ENCODE measurements at places on chromosomes 12 and 14.

DNA sequence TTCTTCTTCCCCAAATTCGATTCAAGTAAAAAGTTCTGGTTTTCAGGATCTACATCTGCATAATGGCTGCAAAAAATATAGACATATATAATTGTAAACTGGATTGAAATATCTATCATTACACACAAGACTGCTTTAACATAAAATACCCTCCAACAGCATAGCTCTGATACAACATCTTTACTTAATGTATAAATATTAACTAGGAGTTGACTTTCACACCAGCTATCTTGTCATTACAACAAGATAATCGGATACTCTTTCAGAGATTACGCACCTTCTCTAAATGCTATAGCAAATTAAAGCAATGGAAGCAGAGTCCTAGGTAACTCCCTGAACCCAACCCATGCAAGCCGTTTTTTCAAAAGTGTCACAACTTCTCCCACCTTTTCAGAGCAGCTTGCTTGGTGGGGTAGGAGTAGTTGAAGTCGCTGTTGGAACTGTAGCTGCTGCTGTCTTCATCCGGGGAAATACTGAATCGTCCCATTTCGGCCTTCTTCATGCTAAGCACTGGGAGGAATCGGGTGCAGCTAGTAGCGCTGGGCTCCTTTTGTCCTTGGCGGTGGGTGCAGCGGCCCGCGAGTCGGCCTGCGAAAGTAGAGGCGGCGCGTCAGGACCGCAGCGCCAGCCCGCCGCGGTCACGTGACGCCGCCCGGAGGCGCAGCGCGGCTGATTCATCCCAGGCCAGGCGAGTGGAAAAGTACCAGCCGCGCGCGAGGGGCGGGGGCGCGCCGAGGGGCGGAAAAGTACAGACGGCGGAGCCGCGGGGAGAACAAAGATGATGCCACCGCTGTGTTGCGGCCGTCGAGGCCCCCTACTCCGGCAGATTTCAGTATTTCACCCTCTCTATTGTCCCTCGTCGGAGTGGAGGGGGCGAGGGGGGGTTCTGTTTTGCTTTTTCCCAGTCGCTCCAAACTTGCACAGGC lies 1.5 kb downstream of the SLC38A2 start:
- DNase-seq: peak; percentile 80

DNA sequence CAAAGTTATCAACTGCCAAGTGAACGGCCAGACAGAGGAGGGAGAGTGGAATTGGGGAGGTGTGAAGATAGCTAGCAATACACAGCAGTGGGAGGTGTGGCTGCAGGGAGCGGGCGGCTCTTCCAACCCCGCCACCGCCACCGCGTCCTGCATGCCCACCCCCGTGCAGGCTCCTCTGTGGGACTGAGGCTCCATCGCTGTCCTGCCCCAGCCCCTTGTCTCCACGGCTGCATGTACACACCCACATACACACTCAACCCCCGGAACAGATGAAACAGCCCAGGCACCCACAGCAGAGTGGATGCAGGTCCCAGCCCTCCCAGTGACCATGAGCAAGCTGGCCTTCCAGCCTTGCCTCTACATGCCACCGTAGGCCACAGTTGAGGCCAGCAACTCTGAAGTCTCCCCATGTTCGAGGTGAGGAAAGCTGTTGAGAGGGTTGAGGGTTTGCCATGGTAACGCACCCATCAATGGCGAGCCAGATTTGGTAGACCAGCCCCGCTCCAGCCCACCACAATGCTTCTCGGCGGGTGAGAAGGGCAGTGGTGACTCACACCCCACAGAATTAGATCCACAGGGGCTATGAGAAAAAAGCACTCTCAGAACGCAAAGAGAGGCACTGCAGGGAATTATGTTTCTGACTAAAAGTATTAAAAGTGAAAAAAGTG lies 39.3 kb downstream of the PITPNM2 start:
- no peak for DNase-seq

DNA sequence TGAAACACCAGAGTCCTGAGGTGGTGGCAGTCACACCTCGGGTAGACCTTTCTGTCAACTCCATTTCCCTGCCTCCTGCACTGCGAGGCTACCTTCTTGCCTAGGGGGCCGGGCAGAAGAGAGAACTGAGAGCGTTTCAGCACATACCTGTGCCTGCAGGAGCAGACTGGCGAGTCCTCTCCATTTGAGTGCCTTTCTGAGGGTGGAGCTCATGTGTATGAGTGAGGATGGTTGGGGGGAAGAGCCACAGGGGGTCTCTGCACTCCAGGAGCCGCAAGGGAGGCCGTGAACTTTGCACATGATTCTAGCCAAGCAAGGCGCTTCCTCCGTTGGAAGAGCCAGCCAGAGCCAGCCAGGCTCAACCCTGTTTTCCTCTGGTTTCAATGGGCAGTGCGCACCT lies 31.0 kb upstream of the CCND2 start:
- no peak for DNase-seq

GRCh38 chr14:50099335-50099734 lies 17.0 kb downstream of the VCPKMT start:
- no peak for DNase-seq

GRCh38 chr14:54771411-54772027 lies 131.1 kb downstream of the GCH1 start:
- DNase-seq: no peak

- no peak for DNase-seq
These were observed 148.0 kb upstream of the PWP1 start for GRCh38 chr12:107537464-107538119.

DNA sequence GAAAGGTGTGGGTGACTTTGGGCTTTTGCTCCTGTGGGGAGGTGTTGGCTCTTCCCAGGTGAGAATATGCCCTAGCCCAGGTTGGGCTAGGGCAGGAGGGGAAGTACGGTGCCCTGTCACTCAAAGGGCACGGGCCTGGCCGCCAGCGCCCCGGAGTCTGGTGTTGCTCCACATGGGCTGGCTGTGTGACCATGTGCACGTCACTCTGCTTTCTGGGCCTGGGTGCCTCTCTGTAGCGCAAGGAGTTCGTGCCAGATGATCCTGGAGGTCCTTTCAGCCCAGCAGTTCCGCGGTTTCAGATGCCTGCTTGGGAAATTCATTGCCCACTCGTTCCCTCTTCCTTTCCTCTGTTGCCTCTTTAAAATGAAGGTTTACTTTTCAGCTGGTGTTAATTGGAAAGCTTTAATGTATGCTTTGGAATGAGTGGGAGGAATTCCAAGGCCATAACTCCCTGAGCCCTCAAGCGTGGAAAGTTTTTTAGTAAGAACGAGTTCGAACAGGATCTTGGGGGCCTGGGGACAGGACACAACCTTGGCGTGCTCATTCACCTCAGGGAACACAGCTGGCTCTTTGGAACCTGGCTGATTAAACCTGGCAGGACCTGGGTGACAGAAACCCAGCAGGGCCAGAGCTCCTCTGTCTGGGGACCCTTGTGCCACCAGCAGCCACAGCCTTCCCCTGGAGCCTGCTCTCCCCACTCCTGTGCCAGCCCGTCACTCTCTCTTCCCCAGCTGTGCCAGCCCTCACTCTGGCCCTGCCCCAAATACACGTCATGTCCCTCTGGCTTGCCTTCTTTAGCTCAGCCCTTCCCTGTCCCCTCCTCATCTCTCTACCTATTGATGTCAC lies 42.8 kb downstream of the TSPAN9 start:
- DNase-seq: no peak

DNA sequence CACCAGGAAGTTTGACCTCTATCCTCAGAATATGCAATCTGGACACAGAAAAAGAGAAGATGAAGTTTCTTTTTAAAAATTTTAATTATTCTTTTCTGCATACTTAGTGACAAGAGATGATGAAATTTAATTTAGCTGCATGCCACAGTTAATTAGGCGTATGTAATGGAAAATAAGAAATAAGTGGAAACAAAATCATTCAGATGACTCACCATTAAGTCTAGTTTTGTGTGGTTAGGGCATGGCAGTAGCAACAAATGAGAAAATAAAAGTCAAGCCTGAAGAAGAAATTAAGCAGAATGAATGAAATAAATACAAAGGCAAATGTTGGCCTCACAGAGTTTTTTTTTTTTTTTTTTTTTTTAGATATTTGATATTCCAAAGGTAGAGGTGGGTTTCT lies 30.9 kb upstream of the KLRD1 start:
- no peak for DNase-seq

- DNase-seq: no peak
These were observed 79.8 kb upstream of the C12orf71 start for GRCh38 chr12:27162229-27162537.

DNA sequence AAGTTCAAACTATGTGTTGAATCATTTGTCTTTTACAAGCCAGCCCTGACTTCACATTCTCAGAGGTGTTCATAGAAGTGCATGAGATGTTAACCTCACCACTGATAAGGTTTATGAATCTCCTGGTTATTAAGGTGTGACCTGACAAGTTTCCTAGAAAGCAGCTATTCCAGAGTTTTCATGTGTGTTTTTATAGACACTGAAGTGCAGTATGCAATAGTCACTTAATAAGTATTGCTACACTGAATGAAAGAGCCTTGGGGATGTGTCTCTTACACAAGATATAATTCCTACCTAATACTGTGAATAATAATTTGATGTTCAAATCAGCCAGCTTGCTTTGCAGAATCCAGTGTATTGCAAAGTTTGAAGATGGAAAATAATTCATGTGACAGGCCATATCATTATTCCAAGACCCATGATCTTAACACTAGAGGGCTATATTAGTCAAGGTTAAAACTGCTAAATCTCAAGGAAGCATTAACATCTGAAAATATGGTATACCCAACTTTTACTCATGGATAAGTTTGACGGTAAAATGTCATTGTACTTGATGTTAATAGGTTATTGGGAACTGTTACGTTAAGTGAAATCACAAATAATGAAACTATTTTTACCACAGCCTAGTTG lies 13.0 kb downstream of the SLC25A3 start:
- DNase-seq: no peak

DNA sequence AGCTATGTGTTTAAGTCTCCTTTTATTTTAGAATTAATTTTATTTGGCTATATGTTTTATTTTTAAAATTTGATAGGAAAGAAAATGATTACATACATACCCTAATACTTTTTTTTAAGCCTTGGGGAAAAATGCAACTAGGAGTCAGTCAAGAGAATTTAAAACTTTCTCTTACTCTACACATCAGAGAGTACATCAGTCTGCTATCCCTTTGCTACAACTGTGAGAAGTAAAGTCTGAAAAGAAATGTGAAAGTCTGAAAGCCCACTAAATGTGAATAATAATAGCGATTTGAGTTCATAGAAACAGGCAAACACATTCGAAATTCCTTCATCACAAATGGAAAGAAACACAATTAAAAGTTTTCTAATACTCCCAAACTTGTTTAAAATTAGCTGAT lies 95.0 kb downstream of the PTPRQ start:
- no peak for DNase-seq

GRCh38 chr12:51773145-51773869 lies 75.2 kb downstream of the FIGNL2 start:
- DNase-seq: no peak

DNA sequence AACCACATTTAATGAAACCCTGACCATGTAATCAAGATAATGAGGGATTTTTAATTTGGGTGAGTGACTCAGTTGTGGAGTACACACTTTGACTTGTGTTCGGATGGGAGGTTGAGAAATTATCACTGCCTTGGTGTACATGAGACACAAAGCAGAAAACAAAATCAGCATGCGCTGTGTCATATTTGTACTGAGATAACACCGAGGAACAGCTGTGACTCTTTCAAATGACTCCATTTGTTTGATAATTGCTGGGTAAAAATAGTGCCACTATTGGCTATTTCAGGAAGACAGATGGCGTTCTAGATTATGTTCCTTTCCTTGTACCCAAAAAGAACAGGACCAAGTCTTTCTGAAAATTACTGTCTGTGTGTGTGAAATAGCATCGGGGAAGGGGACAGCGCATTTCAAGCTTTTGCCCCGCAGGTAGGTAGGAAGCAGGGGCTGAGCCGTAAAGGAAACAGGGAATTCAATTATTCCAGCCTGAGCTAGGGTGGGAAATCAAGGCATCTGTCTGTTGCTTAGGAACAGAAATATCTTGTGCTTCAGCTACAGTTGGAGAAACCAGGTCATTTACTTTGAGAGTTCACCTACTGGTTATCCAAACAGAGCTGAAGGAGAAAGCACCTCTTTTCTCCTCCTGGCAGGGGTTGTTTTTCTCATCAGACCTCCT lies 114.3 kb downstream of the SNAPC1 start:
- no peak for DNase-seq

DNA sequence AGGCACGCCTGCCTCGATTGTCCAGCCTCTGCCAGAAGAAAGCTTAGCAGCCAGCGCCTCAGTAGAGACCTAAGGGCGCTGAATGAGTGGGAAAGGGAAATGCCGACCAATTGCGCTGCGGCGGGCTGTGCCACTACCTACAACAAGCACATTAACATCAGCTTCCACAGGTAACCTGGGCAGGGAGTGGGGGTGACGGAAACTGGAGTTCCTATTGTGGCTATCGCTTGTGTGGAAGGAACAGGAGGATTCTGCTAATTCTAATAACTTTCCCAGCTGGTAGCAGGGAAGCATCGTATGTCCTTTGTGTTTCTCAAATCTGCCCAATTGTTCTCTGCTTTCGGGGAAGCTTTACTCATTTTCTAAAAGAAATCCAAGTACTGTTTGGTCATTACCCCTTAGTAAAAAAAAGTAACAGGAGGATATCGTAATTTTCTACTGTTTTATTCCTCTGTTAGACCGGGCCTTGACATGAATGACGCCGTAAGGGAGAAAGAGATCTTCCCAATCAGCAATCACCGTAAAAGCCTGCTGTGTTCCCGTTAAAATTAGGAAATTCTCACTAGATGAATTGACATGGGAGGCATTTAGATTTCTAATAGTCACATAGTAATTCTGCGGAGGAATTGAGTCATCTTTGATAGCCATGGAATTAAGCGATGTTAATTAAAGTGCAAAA lies 449 bp downstream of the THAP2 start:
- DNase-seq: no peak

DNA sequence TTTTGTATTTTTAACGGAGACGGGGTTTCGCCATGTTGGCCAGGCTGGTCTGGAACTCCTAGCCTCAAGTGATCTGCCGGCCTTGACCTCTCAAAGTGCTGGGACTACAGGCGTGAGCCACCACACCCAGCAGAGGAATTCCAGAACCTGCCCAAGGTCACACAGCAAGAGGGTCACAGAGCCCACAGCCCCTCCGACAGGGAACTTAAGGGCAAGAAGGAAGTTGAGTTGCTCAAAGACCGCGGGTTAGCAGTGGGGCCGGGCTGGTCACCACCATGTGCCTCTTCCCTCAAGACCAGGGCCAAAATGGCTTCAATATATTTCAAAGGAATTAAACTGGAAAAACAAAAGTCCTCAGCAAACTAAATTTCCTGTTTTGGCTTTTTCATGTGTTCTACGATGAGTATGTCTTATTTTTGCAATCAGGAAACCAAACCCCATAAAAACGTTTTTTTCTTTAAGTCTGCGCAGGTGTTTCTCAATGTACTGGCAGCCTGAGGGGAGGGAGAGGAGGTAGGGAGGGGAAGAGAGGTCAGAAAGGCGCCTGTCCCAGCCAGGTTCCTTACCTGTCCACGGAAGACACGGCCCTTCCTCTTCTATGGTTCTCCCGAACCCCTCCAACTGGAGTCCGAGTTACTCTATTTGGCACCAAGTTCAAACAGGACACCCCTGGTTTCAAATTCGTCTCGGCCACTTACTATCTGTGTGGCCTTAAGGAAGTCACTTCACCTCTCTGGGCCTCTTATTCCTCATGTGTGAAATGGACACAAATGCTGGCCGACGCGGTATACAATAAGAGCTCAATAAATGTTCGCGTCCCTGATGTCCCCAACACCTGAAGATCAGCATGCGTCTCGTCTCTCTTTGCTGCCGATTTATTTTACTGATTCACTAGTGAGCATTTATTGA lies 778 bp downstream of the SLC8B1 start:
- no peak for DNase-seq
